ENCODE measurements at places on chromosomes 2 and 18.

- no peak for DNase-seq
Observed at GRCh38 chr18:79585395-79586370, 93.9 kb upstream of the CTDP1 start.

GRCh38 chr2:221005338-221005737 is 566.8 kb downstream of the EPHA4 start:
- DNase-seq = no peak

DNA sequence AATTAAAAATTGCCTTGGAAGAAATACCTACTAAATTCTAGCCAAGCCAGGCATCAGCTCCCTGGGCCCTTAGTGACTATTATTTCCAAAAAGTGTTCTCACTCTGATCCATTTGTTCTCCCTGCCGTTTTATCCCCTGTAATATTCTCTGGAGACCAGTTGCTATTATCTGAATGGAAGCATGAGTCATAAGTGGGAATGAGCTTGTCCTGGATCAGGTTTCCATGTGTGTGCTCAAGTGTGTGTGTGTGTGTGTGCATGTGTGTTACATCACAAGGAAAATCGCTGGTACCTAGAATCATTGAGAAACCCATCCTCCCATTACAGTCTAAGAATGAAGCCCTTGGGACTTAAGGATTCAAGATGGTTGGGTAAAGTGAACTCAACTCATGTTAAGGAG is 130.3 kb upstream of the CXCR4 start:
- no peak for DNase-seq

DNA sequence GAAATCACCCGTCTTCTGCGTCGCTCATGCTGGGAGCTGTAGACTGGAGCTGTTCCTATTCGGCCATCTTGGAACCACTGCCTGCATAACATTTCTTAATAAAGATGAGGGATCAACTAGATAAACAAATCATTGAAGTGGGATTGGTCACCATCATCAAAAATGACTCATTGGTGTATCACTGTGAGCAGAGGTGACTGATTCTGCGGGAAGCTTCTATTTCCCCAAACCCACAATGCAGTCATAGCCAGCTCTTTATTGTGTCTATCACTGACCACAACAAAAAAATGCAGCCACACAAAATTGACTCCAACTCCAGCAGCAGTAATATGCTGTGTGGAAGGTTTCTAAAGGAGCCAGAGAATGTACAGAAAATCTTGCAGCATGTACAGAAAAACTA is 630.7 kb upstream of the HS6ST1 start:
- no peak for DNase-seq

DNA sequence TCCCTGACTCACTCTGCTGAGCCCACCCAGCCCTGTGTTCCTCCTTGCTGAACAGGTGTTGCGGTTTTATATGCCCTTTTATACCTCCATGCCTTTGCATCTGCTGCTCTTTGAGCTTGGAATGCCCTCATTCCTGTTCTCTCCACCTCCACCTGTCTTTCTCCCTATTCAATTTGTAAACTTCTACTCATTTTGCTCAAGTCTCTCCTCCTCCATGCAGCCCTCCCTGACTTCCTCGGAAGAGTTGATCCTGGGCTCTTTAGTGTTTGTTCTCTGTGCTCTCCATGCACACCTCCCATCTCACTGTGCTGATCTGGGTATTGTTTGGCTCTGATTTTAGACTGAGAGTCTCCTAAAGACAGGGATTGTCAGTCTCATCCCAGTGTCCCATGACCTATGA is 7.2 kb upstream of the OTOF start:
- DNase-seq = no peak

- no peak for DNase-seq
Observed at GRCh38 chr2:2837746-2838547, 506.9 kb upstream of the MYT1L start.

GRCh38 chr18:51862051-51862715 is 477.8 kb upstream of the DCC start:
- no peak for DNase-seq

- DNase-seq = no peak
Observed at GRCh38 chr2:3399381-3399780, 19.9 kb downstream of the TRAPPC12 start.

DNA sequence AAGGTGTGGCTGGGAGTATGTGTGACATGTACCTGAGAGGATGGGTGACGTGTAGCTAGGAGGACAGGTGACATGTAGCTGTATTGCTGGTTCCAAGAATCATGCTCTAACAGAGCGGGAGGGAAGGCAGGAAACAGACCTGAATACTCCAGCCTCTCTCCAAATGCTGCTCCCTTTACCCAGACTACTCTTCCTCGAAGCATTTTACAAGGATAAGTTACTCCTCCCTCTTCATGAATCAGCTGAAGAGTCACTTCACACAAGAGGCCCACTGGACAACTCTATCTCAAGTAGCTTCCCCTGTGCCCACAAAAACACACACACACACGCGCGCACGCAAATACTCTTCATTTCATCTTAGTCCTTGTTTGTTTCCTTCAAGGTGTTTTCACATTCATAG is 52.6 kb upstream of the KIDINS220 start:
- DNase-seq = no peak

GRCh38 chr2:86036669-86037138 is 69.0 kb downstream of the POLR1A start:
- no peak for DNase-seq

GRCh38 chr2:10286216-10287037 is 16.3 kb upstream of the HPCAL1 start:
- no peak for DNase-seq

DNA sequence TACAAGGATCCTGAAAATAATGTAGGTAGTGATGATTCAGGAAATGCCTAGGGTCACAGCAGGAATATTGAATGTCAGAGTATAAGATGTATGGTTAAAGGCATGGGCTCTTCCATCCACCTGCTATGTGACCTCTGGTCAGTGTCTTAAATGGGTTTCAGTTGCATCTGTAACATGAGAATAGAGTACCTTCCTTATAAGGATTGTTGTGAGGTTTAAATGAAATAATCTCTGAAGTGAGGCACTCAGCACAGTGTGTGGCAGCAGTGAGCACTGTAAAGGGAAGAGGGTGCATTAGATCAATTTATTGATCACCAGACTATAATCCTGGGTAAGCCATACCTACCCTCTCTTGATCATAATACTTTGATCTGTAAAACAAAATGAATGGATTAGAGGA is 319.1 kb downstream of the SLC4A3 start:
- no peak for DNase-seq

- DNase-seq = no peak
Observed at GRCh38 chr2:148617219-148617618, 27.3 kb upstream of the EPC2 start.

DNA sequence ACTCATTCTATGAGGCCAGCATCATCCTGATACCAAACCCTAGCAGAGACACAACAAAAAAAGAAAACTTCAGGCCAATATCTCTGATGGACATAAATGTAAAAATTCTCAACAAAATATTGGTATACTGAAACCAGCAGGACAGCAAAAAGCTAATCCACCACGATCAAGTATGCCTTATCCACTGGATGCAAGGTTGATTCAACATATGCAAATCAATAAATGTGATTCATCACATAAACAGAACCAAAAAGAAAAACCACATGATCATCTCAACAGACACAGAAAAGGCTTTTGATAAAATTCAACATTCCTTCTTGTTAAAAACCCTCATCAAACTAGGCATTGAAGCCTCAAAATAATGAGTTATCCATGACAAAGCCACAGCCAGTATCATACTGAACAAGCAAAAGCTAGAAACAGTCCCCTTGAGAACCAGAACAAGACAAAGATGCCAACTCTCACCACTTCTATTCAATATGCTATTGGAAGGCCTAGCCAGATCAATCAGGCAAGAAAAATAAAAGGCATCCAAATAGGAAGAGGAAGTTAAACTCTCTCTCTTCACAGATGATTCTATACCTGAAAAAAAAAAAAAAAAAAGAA is 45.3 kb downstream of the RTTN start:
- no peak for DNase-seq

DNA sequence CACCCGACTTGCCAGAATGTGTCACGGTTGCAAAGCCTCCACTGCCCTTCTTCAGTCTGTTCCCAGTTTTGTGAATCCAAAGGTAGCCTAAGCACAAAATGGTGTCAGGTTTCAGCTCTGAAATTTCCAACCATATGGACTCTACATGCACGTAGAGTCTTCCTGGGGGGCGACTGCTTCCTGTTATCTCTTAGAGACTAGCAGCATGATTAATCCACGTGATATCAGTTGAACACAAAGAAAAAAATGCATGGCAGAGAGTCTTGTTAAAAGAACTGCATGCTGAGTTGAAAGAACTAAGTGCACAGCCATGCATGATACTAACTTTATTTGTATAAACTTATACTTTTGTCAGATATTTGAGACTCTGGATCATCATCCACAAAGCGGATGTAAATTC is 404.4 kb downstream of the SOCS6 start:
- no peak for DNase-seq

DNA sequence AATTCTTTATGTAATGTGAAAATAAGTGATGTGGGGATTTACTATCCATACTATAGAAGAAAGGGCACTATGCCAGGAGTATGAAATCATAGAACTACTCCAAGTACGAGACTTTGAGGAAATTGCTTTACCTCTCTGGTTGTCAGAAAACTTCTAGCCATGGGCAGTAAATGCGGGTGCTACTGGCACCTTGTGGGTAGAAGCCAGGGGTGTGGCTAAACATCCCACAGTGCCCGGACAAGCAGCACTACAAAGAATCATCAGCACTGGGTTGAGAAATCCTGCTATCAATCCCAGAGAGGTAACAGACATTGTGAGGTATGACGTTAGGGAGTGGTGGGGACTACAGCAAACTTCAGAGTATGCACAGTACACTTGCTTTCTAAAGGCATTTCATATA is 453.5 kb upstream of the TNP1 start:
- DNase-seq = no peak

GRCh38 chr2:189249901-189250300 is 70.3 kb upstream of the COL5A2 start:
- DNase-seq = no peak

DNA sequence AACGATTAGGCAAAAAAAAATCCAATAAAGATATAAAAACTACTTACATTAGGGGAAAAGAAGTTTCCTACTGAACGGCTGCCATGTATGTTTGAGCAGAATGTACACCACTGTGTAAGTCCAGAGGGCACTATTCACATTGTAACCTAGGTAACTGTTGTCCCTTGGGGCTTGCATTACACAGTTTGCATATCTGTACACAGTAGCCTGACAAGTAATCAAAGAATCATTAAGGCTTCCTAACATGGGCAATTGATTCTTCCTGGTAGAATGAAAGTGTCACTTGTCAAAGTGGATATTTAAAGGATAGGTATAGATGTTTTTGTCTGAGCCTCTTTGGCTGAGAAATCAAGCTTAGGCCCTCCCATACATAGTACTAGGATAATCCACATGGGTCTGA is 39.1 kb downstream of the PLEK start:
- DNase-seq = no peak
